ENCODE measurements at places on chromosomes 5 and 9.

- DNase-seq = no peak
These were observed 353.3 kb upstream of the CD180 start for GRCh38 chr5:67549947-67550346.

- no peak for DNase-seq
These were observed 34.8 kb upstream of the EFNA5 start for GRCh38 chr5:107705402-107706014.

- DNase-seq = no peak
These were observed 105.2 kb downstream of the LIFR start for GRCh38 chr5:38451074-38451725.

GRCh38 chr9:116605060-116605459, 82.0 kb upstream of the TRIM32 start:
- no peak for DNase-seq

DNA sequence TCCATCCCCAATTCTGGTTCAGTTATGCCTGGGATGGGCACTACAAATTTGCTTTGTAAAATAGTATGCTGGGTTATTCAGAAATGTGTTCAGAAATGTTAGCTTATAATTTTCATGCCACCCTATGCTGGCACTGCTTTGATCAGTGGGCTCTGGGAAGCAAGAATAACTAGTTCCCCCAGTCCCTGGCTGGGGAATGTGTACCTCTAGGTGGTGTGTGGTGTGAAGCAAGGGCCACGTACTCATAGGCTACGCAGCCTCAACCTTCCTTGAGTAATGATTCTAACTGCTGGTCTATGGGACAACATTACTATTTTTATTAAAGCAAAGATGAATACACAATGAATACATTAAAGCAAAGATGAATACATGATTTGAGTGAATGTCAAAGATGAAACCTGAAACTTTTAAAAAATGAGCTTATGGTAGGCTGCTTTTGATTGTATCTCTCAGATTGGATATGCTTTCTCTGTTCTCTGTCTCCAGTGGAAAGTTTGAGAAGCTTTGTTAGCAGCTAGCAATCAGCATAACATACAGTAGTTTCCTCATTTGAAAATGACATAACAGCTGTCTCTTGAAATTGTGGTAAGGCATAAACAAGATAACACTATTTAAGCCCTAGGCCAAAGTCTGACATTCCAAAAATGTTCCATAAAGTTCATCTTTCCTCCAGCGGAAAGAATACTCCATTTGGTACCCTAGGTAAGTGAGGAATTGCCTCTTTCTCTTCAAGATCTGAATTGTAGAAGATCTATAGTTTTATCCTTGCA, 174.7 kb upstream of the NFIB start:
- DNase-seq = no peak

All from stimulated activated CD4-positive, alpha-beta T cell treated with anti-CD3 and anti-CD28 coated beads, TNF-alpha, amount 100 ng/mL, for 1 hour (primary cell).